Germinal center (tissue), 1 donor: ENCODE measurements at places on chromosomes 1 and 21.

DNA sequence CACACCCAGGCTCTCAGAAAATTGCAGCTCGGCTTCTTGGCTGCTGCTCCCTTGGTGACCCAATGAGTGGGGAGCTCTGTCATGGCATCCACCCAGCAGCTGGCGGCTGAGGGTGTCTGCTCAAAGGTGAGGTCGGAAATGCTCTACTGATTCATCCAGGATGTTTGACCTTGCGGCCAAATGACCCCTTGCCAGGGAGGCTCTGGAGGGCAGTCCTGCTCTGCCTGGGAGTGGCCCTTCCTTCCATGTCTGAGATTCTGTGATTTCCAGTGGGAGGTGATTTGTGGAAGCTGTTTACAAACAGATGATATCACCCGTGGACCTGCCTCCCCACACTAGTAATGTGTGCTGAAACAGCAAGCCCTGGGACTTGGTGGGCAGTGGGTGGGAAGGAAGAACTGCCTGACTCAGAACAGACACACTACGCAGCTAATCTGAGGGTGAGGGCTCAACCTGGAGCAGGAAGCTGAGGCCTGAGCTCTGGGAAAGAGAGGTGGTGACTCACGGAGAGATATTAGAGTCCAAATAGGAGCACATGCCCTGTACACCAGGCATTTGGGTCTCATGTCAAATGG lies 3.0 kb downstream of the CRCT1 start:
- DNase-seq, result no peak

GRCh38 chr1:59827055-59827643 lies 12.4 kb downstream of the HOOK1 start:
- no peak for DNase-seq

DNA sequence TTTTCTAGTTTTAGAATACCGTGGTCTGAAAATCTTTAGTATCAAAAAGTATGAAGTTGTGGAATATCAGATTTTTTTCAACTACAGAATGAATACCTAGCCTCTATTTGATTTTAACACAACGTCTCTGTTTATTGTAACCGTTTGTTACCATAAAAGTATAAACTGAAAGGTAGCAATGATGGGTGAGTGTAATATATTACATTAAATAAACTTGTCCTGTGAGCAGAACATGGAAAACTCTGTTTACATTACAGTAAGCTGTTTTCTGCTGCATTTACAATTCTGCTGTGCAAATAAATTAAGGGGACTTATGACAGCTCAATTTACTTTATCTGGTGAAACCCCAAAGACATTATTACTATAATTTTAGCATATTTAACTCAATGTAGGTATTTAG lies 62.5 kb downstream of the CHRM3 start:
- no peak for DNase-seq

DNA sequence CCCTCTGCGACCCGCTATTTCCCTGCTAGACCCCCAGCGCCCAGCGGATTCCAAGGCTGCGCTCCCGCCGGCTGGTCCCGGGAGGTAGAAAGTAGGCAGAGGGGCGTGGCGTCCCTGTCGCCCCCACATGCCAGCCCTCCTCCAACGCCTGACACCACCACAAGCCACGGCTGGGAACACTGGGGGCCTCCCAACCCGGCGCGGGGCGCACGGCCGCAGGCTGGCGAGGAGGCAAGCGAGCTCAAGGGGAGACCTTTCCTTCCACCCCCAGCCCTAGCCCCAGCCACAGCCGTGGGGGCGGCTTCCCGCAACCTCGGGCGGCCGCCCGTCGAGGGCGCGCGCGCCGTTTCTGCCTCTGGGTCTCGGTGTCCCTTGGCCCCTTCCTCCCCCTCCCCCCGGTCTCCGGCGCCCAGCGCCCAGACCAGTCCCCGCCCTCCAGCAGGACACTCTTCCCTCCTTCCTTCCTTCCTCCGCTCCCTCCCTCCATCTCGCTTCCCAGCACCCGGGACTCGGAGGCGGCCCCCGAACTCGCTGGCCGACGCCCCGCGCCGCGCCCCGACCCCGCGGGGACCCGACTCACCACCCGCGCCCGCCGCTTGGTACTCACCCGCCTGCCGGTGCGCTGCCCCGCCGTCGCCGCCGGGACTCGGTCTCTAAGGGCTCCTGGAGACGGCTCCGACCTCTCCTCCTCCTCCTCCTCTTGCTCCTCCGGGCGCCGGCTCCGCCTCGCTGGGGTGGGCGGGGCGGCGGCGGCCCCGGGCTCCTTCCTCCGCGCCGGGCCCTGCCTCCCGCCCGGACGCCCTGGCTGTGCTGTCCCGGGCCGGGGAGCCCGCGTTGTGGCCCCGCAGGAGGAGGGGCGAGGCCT lies at the start of gene GNG12:
GNG12 (minus strand) TSS at position 731 of the 865 bp plus-strand sequence. CDS start 125,781 bp downstream, outside the sequence.
- peak; percentile 23 for DNase-seq

- DNase-seq, result no peak
These were observed 227.3 kb upstream of the ADGRL2 start for GRCh38 chr1:81573458-81573857.

DNA sequence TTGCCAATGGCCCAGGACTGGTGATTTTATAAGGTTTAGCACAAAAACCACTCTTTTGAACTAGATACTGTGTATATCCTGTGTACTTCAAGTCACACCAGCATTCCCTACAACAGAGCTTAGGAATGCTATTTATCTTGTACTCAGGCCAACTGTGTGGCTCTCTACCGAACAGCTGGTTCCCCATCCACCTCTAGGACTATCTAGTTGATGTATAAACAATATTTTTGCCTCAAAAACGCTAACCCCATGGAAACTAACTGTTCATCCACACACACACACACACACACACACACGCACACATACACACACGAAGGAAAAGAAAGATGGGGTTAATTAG lies 28.7 kb upstream of the SLC45A3 start:
- DNase-seq, result no peak

- DNase-seq, result no peak
These were observed 333.8 kb upstream of the PTBP2 start for GRCh38 chr1:96387785-96388184.

DNA sequence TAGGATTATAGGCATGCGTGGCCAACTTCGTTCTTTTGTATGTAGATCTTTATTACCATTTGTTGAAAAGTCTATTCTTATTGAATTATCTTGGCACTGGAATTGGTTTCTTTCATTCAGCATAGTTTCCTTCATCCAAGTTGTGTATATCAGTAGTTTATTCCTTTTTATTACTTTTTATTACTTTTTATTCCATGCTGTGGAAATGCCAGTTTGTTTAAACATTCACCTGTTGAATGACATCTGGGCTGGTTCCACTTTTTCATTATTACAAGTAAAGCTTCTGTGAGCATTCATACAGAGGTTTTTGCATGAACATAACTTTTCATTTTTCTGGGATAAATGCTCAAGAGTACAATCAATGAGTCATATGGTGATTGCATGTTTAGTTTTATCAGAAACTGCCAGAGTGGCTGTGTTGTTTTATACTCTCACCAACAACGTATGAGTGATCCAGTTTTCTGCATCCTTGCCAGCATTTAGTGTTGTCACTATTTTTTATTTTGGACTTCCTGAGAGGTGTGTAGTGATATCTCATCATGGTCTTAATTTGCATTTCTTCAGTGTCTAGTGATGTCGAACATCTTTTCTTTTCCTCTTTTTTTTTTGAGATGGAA lies 28.6 kb downstream of the PTPRU start:
- DNase-seq, result no peak

- DNase-seq, result no peak
These were observed 7.0 kb downstream of the INSRR start for GRCh38 chr1:156851779-156852417.

GRCh38 chr1:203148127-203148526 lies 20.6 kb downstream of the ADORA1 start:
- DNase-seq, result no peak

DNA sequence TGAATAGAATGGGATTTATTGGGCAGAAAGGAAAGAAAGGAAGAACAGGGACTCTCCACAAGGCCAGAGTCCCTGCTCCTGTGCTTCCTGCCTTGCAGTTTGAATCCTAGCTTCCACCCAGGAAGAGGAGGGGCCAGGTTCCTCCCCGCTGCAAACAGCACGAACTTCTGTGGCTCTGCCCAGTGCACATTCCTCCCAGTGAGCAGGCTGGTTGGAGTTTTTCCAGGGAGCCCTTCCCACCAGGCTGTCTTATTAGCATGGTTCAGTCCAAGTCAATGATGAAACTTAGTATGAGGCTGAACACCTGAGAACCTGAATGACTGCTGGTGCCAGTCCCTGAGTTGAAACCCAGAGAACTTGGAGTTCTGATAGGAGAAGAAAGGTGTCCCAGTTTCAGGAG lies 247.2 kb downstream of the DUSP10 start:
- no peak for DNase-seq
